Suppressor macrophage (primary cell): ENCODE measurements at places on chromosomes 3 and 15.

GRCh38 chr3:167480748-167481147, 6.9 kb upstream of the SERPINI2 start:
- DNase-seq: no peak

DNA sequence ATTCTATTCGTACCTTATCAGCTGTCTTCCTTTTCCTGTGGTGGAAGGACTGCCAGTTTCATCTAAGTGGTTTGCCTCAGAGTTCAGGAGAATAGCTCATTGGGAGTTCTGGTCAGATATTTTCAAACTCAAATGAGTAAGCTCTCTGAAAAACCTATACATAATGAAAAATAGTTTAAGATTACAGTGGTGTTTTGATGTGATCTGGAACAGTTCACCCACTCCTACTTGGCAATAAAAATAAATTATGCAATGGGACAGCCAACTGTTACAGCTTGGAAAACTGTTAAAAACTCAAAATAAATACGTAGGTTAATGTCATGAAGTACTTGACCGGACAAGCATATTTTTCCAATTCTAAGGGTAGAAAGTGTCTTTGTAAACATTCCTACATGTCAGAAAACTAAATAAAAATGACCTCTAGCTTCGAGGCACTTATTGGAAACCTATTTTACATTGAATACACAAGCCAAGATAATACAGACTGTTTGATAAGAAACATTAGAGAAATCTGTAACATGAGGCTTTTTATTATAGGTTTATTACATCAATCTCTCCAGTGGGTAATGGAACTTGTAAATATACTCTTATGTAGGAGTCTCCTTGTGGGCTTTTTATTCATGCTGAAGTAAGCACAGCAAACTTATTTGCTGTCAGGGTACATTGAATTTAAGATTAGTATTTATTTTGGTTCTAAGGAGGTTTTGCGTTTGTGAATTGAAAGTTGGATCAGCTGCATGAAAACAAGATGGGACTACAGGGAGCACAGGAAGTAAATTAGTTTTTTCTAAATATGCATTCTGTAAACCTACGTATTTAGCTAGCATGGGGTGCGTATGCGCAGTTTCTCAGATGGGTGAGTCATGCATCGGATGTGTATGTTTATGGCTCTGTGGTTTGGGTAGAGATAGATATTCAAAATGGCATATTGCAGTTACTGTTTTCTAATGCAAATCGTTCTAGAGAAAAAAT, 453.1 kb downstream of the IL5RA start:
- no peak for DNase-seq

DNA sequence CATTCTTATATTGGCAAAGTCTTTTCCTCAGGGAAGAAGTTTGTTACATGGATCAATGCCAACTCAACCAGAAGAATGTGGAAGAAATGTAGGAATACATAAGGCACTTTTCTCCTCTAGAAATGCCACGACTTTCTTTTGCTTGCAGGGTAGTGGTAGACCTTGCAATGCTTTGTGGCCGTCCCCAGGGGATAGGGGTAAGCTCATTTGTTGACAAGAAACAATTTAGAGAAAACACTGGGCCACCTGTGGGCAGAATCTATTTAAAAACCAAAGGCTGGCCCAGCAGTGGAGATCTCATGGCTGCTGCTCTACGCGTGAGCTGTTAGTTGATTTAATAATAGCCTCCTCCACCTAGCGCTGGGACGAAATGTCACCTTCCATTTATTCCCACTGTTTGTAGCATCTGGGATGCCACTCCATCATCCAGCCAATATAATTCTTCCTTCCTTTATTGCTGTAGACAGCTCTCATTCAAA, 64.6 kb upstream of the PFN2 start:
- no peak for DNase-seq

DNA sequence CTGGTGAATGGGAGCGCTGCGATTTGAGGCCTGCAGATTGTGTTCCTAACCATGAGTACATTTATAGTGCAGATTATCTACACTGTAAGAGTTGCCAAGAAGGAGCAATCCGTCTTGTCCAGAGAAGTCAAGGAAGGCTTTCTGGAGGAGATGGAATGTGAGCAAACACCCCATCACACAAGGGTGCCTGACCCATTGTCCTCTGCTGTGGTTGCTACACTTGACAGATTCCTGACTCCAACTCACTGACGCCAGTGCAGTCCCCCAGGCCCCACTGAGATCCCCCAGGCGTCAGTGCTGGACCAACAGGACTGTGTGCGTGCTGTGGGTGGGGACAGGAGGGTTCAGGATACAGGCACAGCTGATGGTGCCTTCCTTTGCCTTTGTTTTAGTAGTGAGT, 135.9 kb upstream of the TPM1 start:
- no peak for DNase-seq

GRCh38 chr3:139944256-139944910, 9.4 kb downstream of the CLSTN2 start:
- DNase-seq: no peak

- peak; percentile 49 for DNase-seq
Measured at GRCh38 chr15:70336425-70337009, 238.8 kb upstream of the TLE3 start.

GRCh38 chr15:95429345-95429744, 901.2 kb upstream of the NR2F2 start:
- DNase-seq: no peak

- DNase-seq: no peak
Measured at GRCh38 chr3:172151651-172152649, 112.6 kb downstream of the FNDC3B start.

DNA sequence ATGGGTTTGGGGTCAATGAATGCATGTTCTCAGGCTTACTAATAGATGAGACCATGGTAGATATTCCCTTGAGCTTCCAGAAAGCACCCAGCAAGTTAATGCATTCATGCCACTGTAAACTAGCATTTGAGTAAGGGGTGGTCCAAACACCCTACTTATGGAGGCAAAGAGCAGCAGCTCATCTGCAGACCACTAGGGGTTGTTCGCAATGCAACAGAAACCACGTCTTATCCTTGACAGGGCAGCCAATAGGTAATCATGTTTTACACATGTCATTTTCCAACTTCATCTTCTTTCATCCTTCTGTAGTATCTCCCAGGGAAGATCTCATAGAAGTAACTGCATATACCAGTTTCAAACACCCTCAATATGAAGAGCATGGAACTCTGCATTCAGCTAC, 330.2 kb downstream of the RORA start:
- DNase-seq: no peak

DNA sequence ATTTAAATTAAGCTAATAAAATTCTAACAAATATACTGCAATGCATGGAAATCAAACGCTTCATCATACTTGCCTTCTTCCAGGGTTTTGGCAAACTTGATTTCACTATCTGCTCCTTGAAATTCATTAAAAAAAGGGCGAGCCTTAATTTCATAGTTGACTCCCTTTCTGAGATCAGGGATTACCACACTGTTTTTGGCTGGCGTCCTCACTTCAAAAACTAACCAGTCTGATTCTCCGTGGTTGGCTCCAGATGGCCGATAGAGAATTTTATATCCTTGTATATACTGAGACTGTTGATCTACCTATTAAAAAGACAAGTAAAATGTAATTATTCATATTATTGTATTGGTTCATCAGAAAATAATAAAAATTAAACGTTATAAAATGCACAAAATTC, 1106.8 kb downstream of the ROBO1 start:
- DNase-seq: no peak
